NCI-H524 treated with DMSO at 0.1 percent for 48 hours (cell line): ENCODE measurements at places on chromosomes 11 and 22.

DNA sequence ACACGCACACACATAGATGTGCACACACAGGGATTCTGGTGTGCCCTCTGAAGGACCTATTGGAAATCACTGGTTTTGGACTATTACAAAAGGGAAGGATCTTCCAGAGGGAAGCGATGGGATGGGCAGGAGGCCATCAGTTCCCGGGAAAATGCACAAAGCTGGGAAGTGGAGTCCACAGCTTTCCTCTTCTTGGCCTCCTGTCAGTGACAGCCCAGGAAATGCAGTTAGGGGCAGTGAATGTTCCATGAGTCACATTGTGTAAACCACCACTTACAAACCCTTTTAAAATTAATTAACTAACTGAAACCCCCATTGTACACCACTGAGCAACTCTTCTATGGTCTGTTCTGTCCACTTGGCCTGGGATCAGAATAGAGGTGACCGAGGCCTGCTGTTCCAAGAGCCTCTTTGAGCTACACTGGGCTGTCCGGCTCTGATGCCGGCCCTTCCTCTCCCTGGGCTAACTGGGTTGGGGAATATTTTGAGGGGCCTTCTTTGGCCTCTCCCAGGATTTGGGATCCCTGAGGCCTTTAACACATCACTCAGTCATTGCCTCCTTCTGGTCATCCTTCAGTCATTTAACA is 137.7 kb downstream of the FEZ1 start:
- DNase-seq: no peak

GRCh38 chr22:34429314-34429713 is 509.0 kb upstream of the LARGE1 start:
- DNase-seq: no peak

GRCh38 chr11:38538866-38539680 is 1941.0 kb upstream of the RAG2 start:
- DNase-seq: no peak

DNA sequence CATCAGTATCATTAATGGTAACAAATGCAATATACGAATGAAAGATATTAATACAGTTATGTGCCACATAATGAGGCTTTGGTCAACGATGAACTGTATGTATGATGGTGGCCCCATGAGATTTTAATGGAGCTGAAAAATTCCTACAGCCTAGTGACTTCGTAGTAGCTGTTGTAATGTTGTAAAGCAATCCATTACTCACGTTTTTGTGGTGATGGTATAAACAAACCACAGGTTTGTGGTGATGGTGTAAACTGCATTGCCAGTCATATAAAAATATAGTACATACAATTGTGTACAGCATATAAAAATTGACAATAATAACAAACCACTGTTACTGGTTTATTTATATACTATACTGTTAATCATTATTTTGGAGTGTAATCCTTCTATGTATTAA is 27.4 kb upstream of the GRIA4 start:
- no peak for DNase-seq

GRCh38 chr22:39928536-39929520 is 27.9 kb downstream of the GRAP2 start:
- no peak for DNase-seq

- no peak for DNase-seq
These were observed 7.0 kb downstream of the ASRGL1 start for GRCh38 chr11:62344210-62344609.

GRCh38 chr11:85721191-85721590 is 35.2 kb upstream of the CCDC89 start:
- DNase-seq: no peak

- no peak for DNase-seq
These were observed 29.0 kb downstream of the FBLN1 start for GRCh38 chr22:45531441-45532234.

DNA sequence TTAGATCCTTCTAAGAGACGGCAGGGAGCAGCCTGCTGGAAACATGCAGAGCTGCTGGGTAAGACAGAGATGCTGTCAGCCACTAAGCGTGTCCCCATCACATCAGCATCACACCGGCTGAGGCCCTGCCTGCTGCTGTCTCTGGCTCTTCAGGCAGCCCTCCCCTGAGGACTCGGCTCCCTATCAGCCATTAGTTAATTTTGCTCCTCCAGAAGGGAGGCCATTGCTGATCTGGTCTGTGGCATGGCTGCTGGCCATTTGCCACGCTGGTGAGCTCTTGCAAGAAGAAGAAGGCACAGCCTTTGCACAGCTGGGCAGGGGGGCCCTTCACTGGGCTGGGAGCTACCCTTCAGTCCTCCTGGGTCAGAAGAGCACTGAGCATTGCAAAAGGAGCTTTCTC is 131.2 kb upstream of the PARVA start:
- no peak for DNase-seq

- no peak for DNase-seq
These were observed 26.6 kb downstream of the NUP50 start for GRCh38 chr22:45190202-45190872.

GRCh38 chr11:77113382-77114088 is 10.9 kb downstream of the OMP start:
- DNase-seq: no peak

GRCh38 chr11:106233191-106233590 is 155.7 kb downstream of the AASDHPPT start:
- no peak for DNase-seq

- no peak for DNase-seq
These were observed 1.8 kb upstream of the AP2A2 start for GRCh38 chr11:923691-924405.

GRCh38 chr11:73510877-73511276 is 87.0 kb downstream of the FAM168A start:
- DNase-seq: no peak

DNA sequence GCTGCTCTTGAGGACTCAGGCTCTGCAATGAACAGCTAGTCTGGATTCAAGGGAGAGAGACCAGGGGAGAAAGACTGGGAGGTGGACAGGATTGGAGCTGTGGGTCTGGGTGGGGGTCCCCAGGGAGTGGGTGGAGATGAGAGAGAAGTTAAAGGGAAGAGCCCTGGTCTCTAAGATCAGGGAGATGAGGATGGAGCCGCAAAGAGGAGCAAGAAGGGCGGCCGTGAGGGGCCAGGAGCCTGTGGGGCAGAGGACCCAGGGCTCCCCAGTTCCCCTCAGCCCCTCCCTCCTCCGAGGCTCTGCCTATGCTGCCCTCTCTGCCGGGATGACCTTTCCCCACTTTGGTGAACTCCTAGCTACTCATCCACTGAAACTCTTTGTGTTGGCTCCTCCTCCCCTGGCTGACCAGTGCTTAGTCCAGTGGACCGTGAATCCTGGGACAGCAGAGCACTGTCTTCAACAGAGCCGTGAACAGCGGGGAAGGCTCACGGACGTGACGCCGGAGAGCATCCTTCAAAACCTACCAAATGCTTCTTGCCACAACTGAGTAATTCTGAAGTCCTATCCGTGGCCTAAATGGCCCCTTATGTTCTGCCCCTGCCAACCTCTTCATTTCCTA is 16.4 kb upstream of the RFPL3 start:
- DNase-seq: no peak

DNA sequence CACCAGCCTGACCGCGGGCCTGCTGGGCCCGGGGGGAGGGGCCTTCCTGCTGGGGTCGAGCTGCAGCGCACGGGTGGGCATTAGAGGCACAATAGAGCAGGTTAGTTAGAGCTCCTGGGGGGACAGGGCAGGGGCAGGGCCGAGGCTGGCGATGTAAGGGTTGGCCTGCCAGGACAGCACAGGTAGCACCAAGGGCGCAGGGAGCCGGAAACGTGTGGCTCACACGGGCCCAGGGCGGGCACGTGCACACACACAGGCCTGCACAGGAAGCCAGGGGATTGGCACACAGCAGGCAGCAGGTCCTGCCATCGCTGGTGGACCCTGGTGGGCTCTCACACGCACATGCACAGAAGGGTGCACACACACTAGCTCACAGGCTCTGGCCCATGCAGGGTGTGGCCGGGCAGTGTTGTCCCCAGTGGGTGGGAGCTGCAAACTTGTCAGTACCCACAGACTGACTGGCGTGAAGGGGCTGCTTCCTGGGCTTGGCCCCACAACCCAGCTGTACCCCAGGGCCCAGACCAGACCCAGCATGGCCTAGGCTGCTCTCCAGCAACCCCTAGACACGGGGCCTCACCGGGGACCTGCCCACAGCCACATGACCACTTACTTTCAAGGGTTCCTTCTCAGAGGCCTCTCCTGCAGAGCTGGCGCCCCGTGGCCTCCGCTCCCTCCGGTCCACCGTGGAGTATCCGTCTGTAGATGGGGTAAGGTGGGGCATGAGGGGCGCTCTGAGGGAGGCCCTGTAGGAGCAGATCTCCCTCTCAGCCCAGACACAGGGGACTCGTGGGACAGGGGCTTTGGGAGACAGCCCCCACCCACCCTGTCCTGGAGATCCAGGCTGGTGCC is 29.9 kb upstream of the TXNRD2 start:
- no peak for DNase-seq

DNA sequence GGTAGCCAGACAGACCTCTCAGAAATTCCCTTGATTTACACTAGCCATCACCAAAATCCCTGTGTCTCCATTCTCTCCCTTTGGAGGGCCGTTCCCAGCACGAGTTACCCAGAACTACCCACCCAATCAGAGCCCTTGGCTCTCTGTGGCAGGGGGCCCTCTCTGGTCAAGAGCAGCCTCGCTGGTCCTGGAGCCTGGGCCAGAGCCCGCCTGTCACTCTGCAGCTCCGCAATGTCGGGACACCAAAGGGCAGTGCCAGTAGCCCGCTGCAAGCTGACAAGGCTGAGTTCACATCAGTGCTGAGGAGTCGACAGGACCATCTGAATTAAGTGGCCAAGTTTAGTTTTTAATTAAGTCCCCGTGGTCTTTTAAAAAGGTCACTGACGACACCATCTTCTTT is 241.6 kb downstream of the ST3GAL4 start:
- DNase-seq: no peak

GRCh38 chr11:86427441-86427840 is 52.8 kb downstream of the CCDC81 start:
- no peak for DNase-seq

DNA sequence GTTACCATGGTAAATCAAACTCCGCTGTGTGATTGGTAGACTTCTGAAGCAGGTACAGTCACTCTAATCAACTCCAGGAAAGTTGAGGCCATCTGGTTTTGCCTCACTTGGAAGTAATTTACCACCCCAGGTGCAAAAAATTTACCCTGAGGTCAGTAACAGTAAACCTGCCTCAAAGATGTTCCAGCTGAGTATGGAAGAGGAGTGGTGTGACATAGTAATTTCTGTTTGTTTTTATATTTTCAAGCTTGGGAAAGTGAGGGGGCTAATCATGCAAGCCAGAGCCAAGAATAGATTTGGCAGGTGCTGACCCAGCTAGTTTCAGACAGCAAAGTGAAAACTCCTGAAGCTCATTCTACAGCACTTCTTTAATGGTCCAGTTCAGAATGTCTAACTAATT is 691.6 kb downstream of the NTM start:
- no peak for DNase-seq

DNA sequence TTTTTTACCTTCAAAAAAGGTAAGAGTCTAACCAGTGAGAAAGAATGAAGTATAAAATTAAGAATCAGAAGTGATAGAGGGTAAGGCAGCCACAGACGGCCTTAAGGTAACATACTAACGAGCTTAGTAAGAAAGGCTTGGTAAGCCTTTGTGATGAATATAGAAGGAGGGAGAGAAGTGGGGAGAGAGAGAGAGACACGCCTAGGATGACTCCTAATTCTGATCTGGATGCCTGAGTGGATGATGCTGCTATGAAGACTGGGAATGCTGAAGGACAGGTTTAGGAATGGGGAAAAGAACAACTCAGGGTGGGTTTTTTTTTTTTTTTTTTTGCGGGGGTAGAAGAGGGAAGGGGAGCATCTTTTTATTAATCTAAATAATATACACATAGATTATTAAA is 4.8 kb downstream of the FBXO3 start:
- no peak for DNase-seq

DNA sequence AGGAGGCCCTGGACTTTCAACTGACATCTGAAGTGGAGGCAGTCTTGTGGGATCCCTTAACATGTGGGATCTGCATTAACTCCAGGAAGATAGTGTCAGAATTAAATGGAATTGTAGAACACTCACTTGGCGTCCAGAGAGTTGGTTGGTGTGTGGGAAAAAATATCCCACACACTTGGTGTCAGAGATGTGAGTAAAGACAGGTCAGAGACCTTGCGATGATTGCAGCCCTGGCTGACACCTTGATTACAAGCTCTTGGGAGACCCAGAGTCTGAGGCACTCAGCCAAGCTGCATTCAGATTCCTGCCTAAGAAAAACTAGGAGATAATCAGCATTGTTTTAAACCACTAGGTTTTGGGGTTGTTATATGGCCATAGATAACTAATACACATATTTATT is 7.2 kb upstream of the TPCN2 start:
- DNase-seq: no peak

DNA sequence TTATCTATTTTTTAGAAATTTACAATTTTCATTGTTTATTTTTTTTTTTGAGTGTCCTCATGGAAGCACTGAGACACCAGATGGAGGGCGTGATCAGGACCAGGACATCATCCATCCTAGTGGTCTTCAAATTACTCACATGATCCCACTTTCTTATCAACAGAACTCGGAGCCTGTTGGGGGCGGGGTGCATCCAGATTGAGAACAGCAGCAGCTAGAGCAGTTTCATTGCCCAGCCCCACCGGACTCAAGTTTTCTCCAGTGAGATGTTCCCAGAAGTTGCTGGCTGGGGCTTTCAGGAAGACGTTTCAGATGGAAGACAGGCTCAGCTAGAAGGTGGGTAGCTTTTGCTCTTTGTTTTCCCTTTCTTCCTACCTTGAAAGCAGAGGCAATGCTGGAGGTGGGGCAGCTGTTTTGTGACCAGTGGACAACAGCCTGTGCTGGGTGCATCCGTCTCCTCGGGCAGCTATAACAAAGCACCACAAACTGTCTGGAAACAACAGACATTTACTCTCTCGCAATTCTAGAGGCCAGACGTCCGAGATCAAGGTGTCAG is 562.1 kb downstream of the TBC1D22A start:
- no peak for DNase-seq

- no peak for DNase-seq
These were observed 1.9 kb upstream of the ARHGEF12 start for GRCh38 chr11:120334332-120334731.

- DNase-seq: no peak
These were observed 28.3 kb downstream of the MOV10L1 start for GRCh38 chr22:50118129-50118528.

DNA sequence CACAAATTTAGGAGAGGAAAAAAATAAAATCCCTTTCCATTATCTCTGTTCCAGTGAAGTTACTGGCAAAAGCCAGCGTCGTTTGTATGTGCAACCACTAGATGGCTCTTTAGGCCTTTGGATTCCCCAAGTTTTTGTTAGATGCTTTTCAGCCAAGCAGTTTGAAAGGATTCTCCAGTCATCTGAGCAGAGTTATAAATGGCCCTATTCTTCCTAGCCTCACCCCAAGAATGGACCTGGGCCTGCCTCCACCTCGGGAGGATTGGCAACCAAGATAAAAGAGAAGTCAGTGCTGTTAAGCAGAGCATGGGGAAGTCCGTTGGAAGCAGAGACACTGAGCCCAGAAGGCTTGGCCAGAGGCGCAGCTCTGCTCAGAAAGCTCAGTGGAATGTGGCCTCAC is 15.4 kb downstream of the FAM181B start:
- no peak for DNase-seq

GRCh38 chr11:107824668-107825369 is 33.8 kb downstream of the SLC35F2 start:
- no peak for DNase-seq

- DNase-seq: no peak
These were observed 40.2 kb downstream of the RRM1 start for GRCh38 chr11:4134806-4135205.

- DNase-seq: no peak
These were observed 178.6 kb upstream of the CNTN5 start for GRCh38 chr11:98842187-98842586.

GRCh38 chr11:6474413-6474792 is 662 bp upstream of the TRIM3 start:
- no peak for DNase-seq
